ENCODE measurements at places on chromosomes 6 and 20.

- DNase-seq, result no peak
Measured at GRCh38 chr6:25927756-25928216, 2.7 kb downstream of the SLC17A2 start.

DNA sequence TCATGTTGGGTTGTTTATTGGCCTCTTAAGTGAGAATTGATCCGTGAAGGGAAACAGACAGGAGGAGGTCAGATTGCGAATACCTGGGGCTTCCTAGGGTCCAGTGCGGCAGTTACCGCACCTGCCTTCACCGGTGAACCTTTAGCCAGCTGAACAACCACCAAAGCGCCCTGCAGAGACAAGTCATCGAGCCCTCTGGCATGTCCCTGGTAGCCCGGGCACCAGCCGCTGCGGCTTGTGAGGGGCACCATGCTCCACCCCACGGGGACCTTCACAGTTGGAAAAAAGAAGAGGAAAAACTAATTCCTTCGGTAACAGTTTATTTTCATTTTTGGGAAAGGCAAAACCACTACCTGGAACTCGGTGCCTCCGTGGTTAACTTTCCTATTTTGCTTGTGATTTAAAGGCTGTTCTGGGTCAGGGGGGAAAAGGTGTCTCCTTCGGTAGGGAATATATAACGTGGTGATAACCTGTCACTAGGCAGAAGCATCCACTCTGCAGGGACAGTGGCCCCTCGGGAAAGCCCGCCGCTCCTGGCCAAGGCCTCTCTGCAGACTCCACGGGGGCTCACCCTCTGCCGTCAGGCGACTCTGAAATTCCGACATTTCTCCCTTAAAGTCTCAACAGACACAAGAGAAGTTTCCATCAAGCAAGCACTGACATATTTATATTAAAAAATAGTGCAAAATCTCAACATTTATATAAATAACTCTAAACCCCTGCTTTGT, 30.7 kb upstream of the ZBP1 start:
- DNase-seq, result no peak

DNA sequence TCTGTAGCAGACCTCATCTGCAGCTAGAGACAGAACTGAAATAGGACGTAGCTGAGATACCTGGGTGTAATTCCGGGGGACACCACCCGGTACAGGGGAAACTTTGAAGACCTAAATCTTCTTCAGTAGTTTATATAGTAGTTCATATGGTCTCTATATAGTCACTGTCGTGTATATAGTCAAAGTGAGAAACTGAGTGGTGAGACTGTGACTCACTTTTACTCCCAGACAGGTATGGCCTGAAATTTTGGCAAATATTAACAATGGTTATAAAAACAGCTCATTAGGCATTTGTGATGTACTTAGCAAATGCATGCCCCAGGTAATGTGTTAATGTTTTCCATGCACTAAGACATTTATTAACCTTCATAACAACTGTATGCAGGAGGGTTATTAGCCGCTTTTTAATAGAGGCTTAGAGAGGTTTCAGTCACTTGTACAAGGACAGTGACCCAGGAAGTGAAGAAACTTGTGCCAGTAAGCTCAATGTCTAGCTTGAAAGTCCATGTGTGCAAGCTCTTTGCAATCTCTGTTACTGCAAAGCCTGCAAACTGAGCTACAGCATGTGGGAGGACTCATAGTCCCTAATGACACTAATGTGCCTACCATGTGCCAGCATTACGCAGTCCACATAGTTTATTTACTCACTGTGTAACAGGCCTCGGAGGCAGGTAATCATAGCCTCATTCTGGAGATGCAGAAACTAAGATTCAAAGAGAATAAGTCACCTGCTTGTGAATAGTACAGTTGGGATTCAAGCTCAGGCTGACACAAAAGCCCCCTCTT, 165.4 kb upstream of the CHD6 start:
- DNase-seq, result no peak

- DNase-seq, result no peak
Measured at GRCh38 chr6:1044040-1044836, 267.7 kb upstream of the FOXQ1 start.

DNA sequence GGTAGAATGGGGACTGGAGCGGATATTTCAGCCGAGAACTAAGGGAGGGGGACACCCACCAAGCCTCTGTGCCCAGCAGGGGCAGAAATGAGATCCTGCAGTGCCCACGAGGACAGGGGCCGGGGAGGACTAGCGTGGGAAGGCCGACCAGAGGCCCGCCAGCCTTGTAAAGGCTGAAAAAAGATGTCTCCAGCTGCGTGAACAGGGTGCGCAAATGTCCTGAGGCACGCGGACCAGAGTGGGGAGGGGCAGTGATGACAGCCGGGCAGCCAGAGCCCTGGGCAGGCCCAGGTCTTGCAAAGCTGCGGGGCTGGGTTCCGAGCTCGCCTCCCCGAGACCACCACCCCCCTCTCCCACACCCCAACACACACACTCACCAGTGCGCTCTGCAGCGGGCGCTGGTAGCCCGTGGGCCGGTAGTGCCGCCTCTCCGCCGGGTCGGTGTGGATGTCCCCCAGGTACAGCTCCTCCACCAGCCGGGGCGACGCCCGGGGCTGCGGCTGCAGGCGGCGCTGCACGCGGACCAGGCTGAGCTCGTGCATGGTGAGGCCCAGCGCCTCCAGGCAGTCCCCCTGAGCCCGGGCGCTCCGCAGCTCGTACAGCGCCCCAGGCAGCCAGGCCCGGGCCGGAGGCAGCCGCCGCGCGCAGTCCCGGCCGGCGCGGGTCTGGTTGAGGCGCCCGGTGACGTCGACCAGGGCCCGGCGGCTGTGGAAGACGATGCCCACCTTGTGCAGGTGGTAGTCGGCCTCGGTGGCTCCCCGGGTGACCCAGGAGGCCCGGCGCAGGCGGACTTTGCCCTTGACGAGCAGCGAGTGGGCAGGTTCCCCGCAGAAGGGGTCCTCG, 48.2 kb downstream of the APCDD1L start:
- DNase-seq, result no peak

GRCh38 chr6:44642349-44642748, 254.8 kb downstream of the CDC5L start:
- no peak for DNase-seq

GRCh38 chr6:105986998-105987397, 99.1 kb upstream of the PRDM1 start:
- DNase-seq, result no peak

DNA sequence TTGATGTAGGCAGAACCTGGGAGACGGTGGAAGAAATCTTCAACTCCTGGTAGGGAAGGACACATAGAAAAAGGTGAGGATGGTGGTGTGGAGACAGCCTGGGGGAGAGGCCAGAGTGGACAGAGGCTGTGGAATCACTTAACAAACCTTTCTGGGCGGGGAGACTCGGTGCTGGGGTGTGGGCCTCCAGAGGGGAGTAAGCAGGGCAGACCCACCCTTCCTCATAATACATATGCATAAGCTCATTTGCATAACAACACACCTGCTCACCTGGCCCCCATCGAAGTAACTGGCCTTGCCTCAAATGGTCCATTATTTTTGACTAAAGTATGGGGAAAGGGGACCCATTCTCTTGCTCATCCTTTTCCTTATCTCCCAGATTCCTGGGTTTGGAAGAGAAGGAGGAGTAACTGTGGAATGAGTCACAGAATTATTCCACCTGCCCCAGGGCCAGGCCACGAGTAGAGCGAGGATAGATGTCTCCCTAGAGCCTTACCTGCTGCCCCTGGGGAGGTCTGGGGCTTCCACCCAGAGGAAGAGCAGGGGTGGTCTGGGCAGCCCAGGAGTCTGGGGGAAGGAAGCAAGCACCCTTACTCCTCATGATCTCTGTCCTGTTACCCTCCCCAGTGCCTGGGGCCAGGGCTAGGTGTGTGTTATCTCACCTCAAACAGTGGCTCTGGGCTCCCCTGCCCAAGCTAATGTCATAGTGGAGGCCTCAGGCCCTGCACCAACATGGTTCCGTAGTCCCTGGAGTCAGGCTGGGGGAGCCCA, 10.7 kb upstream of the VEGFA start:
- no peak for DNase-seq

DNA sequence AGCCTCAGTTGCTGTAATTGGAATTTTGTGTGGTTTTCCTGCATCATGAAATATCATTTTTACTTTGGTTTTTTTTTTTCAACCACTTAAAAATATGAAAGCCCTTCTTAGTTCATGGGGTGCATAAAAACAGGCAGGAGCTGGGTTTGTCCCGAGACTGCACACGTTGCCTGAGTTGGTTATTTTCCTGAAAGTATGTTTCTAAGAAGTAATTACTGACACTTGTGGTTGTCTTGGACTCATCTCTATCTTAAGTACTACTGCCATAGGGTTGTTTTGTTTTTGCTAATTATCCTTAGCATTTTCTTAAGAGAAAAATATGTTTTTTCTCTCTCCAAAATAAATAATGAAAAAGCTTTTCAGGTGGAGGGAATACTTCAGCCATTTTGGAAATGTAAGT, 40.1 kb downstream of the FAM120B start:
- no peak for DNase-seq

DNA sequence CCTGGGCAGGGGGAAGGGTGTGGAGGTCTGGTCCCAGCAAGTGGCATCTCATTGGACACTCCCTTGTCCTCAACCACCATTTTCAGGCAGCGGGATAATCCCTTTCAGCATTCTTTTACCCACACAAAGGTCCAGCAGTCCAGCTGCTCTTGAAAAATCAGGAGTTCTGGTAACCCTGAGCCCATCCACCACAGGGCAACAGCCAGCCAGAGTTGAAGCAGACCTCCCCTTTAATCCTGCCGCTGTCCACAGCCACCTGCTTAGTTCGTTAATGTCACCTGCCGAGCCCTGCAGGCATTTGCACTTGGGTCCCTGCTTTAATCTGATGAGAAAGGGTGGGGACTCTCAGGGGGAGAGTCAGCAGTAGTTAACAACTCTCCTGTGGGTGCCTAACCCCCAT, 11.1 kb downstream of the TMEM74B start:
- DNase-seq, result no peak

DNA sequence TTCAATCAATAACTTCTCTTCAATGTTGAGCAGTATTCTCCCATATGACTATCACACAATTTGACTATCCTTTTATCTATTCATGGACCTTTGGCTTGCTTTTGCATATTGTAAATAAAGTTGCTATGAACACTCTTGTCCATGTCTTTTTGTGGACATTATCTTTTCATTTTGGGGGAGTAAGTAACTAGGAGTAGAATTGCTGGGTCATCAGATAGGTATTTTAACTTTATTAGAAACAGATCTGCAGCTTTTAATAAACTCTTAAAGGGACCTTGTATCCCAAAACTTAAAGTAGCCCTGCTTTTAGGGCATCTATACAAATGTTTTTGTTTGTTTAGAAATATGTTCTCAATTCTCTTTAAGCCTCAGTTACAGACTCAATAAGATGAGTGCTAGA, 614.2 kb upstream of the CITED2 start:
- DNase-seq, result no peak

- DNase-seq, result no peak
Measured at GRCh38 chr6:39870950-39871349, 63.3 kb downstream of the MOCS1 start.

DNA sequence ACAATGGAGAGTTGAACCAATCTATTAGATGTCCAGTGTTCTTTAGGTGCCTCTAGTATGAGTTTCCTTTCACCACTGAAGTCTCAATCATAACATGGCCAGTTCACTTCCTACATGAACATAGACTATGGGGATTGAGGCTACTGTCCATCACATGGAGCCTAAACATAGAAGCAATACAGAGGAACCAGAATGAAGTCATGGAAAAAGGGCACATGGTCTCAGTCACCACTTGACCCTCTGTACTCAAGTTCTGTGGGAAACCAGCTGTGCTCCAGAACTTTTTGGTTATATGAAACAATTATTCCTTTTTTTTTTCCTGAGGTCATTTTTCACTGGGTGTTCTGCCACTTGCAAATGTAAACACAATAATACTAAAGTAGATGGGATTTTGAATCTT, 762.5 kb downstream of the CBLN4 start:
- no peak for DNase-seq

GRCh38 chr6:24576447-24576846, 69.5 kb downstream of the KIAA0319 start:
- DNase-seq, result no peak

GRCh38 chr6:79762370-79762769, 131.2 kb downstream of the SH3BGRL2 start:
- no peak for DNase-seq

DNA sequence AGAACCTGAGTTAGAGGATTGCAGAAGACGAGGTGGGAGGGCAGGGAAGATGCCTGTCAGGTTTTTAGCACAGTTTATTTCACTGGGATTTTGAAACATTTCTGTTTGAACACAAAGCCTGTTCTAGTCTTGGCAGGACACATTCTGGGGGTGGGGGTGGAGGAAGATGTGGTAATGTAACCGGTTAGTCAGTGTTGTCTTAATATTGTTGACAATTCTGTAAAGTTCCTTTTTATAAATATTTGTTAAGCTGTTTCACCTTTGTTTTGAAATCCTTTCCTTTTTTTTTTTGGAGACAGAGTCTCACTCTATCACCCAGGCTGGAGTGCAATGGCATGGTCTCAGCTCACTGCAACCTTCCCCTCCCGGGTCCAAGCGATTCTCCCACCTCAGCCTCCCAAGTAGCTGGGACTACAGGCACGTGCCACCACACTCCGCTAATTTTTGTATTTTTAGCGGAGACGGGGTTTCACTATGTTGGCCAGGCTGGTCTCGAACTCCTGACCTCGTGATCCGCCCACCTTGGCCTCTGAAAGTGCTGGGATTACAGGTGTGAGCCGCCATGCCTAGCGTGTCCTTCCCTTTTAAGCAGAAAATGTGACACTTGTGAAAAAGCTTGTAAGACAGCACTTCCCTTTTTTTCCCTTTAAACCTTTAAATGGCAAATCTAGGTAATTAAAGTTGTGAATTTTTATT, 20.2 kb downstream of the SLC9A8 start:
- DNase-seq, result no peak

GRCh38 chr6:87729965-87730719, 28.1 kb upstream of the AKIRIN2 start:
- DNase-seq, result no peak

- no peak for DNase-seq
Measured at GRCh38 chr6:77466055-77466450, 2.8 kb upstream of the HTR1B start.

DNA sequence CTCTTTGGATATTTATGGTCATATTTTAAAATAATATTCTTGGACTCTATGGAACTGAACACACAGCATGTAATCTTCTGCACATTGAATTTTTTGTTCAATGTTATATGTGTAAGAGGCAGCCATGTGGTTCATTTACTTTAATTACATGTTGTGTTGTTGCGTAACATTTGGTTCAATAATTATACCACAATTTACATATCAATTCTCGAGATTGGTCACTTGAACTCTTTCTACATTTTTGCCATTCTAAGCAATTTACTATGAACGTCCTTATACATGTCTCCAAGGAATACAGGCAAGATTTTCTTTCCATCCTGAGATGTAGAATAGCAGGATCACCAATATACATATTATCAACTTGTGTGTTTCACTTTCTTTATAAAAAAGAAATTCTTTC, 18.5 kb upstream of the STMND1 start:
- no peak for DNase-seq

- no peak for DNase-seq
Measured at GRCh38 chr6:69974193-69974592, 107.8 kb downstream of the COL19A1 start.

- no peak for DNase-seq
Measured at GRCh38 chr6:30508890-30509736, 19.8 kb downstream of the HLA-E start.

- DNase-seq, result no peak
Measured at GRCh38 chr6:139172567-139172966, 37.7 kb downstream of the HECA start.

GRCh38 chr6:15421945-15422733, 176.3 kb downstream of the JARID2 start:
- DNase-seq, result no peak

- DNase-seq, result no peak
Measured at GRCh38 chr6:33128318-33128717, 52.5 kb downstream of the HLA-DPB1 start.
